ENCODE measurements at places on chromosomes 5 and 9.

DNA sequence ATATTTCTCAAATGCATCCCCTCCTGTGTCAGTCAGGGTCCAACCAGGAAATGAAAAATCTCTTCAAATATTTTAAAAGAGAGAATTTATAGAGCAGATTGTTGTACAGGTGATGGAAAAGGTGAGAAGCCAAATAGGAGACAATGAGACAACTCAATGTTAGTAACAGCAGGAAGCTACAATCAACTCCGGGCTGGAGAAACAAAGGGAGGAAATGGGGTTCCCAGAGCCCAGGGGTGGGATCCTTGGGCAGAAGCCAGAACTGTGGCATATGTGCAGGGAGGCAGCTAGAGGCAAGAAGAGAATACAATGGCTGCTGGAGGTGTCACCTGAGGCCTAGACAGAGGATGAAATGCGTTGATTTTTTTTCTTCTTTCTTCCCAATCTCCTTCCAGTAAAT is 361.8 kb upstream of the ACTBL2 start:
- no peak for DNase-seq

- no peak for DNase-seq
These were observed 262.5 kb downstream of the TUSC1 start for GRCh38 chr9:25415718-25416117.

DNA sequence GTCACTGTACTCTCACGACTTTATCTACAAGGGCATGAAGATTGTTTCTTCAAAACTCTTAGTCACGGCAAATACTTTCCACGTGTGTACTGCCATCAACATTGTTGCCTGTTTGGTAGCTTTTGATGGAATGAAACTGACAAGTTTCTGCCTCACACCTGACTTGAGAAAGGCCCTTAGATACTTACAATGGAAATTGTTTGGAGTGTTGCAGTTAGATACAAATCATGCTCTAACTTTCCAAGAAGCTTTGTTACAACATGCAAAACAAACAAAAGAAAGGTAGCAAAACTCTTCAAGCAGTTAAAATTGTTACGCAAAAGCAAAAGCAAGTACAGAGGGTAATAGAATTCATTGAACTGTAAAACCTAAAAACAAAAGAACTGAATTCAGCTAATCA is 91.1 kb upstream of the TLE4 start:
- DNase-seq: no peak

GRCh38 chr9:87535817-87536539 is 38.3 kb downstream of the DAPK1 start:
- DNase-seq: no peak

DNA sequence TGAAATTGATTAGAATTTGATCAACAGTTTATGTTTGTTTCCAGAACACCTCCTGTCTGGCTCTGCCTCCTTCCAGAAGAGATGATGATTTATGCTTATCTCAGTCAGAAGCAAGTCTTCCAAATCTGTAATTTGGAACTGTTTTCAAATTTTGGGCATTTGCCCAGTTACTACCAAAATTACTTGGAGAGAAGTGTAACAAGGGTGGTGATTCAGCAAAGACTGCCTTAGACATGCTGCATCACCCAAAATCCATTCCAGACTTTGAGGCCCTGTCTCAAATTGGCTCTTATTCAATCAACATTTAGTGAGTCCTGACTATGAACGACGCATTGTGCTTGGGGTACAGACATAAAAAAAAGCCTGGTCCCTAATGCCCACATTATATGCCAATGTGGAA is 89.4 kb downstream of the SH3TC2 start:
- DNase-seq: no peak

DNA sequence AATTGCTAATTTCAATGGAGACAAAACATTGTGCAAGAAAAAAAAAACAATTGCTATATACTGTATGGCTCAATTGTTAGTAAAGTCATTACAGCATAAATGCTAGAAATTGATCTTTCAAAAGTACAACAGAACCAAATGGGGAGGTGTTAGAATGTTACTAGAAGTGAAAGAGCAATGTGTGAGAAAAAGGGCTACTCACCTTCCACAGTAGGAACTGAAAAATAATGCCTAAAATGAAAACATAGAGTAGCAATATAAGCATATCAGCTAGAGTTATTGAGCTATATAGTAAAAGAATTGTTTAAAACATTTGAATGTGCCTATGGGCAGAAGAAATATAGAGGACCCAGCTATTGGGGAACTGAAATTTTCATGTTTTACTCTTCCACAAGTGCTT is 10.9 kb upstream of the RXFP3 start:
- no peak for DNase-seq

DNA sequence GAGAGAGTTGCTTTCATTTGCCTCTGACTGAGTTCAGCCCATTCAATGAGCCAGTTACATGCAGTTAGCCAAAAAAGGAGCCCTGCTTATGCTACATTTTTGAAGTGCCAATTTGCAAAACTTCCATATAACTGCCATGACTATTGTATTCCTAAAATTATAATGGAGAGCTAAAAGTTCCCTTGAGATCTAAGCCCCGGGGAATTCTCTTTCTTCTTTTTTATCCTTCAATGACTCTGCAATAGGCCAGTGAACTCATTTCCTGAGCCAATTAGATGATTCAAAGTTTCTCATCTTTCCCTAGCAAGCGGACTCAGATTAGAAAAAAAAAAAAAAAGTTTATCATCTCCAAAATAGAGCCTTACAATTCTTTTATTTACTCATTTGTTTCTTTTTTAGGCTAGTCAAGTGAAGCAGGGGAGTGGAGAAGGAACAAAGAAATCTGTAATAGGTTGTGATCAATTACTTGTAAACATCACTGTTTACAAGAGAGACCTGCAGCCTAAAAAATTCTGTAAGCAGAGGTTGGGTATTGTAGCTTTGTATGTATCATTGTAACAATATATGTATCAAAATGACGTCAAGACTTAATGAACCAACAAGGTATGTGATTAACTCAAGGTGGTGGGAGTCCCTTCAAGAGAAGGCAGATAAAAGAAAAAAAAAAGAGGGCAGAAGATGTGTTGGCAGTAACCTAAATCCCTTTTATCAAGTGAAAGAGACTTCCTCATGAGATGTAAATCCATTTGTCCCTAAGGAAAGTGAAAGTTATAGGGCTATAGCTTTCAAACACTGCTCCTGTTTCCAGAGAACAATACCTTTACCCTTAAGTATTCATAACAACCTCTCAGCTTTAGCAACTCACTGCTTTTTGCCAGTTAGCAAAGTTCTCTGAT is 48.7 kb upstream of the HOMER1 start:
- DNase-seq: no peak

DNA sequence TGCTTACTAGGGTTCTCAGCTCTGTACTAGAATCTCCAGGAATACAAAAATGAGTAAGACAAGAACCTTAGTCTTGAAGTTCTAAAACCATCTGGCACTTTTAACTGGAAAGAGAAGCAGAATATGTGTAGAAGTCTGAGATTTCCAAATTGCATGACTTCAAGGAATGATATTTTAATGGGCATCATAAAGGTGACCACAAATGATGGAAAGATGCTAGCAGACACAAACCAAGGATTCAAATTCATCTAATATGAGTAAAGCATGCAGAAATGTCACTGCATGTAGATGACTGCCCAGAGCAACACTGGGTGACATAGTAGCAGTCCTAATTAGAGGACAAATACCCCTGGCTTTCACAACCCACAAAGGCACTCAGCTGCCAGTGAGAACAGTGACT is 117.2 kb downstream of the RPS23 start:
- DNase-seq: no peak

- no peak for DNase-seq
These were observed 32.1 kb downstream of the VCAN start for GRCh38 chr5:83503662-83504061.

- no peak for DNase-seq
These were observed 21.6 kb downstream of the FBXW11 start for GRCh38 chr5:171984748-171985419.

DNA sequence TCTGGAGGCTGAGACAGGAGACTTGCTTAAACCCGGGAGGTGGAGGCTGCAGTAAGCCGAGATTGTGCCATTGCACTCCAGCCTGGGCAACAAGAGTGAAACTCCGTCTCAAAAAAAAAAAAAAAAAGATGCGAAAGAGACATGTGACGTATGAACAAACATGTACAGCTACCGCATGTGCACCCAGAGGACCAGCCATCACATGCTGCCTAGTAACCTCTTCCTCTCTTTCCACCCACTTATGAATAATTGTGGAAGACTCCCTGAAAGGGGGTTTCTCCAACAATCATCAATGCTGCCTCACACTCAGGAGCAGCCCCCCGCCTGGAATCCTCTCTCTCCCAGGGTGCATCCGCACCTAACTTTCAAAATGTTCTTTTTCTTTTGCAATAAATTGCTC is 2.2 kb downstream of the SARDH start:
- no peak for DNase-seq

DNA sequence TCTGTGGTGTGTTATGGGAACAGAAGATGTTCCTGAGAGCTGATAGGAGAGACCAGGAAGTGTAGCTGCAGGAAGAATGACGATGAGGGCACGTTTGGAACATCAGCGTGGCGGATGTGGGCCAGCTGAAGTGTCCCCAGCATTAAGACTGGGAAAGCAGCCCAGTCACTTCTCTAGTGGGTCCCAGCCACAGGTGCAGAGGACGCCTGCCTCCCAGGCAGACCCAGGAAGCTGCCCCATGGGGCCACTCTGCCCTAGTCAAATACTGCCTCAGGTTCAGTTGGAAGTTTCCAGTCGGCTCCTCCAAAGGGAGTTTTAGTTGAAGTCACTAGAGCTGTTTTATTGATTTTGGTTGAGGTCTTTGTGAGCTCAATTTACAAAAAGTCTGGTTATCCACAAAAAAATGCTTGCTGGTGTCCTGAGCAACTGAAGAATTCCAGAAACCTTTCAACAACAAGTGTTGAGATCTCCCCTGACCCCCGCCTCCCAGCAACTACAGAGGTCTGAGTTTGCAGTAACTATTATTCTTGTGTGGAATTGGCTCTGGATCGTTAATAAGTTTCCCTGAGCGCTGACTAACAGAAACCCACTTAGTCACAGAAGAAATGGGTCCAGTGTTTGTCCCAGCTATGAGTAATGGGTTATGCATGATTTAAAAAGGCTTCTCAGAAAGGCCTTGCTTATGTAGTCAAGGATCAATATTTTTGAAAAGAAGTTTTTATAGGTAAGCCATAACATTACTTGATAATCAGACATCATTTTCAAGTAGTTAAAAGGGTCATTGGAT is 294.1 kb downstream of the FANCC start:
- DNase-seq: no peak

DNA sequence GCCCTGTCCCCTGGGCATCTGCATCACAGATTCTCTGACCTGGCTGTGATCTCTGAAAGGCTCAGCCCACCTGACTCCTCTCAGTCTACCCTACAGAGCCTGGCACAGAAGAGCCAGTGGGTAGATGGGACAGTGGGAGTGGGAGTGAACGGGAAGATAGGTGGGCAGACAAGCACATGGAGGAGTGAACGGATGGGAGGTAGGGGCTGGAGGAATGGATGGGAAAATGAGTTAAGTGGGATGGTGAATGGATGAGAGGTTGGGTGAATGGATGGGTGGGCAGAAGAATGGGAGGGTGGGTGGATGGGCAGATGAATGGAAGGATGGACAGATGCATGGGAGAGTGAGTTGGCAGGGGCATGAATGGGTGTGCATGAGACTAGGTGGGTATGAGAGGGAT is 18.8 kb downstream of the STK10 start:
- no peak for DNase-seq

GRCh38 chr9:125883565-125884217 is 136.5 kb downstream of the PBX3 start:
- no peak for DNase-seq

DNA sequence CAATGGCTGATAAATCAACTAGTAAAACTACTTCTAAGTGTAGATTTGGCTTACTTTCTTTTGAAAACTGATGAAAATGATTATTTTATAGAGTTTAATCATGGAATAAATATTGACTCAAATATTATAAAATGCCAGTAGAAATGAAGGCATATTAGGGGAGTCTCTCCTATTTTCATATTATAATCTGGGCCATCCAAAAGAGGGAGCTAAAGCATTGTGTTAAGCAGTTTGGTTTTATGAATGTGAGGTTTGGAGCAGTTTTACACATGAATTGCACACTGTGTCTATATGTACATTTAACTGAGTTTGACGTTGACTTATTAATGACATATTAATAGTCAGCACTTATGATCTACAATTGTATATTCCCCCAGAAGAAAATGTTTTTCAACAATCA is 17.4 kb downstream of the CDH9 start:
- DNase-seq: no peak

All from midbrain (tissue), 1 donor.